ENCODE measurements at places on chromosomes 6 and 20.

DNA sequence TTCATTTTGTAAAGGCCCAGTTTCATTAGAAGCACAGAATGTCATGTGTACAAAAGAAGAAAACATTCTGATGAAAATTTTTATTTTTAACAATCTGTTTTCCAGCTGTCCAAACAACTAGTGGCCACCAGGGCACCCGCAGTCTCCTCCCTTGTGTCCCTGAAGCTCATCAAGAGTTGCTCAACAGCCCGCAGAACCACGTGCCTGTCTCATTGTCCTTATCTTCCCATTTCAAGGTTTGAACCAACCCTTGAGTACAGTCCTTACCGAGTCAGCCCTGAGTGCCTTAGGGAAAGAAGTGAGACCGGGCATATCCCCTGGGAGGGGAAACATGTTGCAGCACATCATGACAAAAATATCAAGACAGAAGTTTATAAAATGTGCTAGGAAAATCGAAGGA, 15.9 kb upstream of the ZNF133 start:
- no peak for DNase-seq

DNA sequence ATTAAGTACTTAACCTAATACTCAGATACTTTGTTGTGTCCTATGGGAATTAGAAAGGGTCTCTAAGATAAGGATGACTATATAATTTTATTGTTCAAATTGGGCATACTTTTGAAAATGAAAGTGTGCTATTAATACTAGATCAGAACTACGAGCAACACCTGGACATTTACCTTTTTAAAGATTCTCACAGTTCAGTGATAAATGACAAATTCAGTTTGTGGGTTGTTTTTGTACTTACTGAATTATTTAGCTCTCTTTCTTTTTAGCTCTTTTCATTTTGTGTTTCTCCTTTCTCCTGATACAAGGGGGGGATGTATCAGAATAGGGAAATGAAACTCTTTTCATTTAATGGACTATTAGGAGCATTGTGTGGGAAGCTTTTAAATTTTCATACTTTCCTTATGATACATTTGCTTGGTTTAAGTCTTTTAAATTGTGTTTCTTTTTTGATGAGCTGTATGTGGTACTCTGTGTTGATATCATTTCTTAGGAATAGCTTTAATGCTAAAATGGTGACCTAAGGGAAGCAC, 47.5 kb downstream of the PHF3 start:
- DNase-seq: no peak

- no peak for DNase-seq
Observed at GRCh38 chr6:107917451-107918375, 40.3 kb downstream of the SEC63 start.

DNA sequence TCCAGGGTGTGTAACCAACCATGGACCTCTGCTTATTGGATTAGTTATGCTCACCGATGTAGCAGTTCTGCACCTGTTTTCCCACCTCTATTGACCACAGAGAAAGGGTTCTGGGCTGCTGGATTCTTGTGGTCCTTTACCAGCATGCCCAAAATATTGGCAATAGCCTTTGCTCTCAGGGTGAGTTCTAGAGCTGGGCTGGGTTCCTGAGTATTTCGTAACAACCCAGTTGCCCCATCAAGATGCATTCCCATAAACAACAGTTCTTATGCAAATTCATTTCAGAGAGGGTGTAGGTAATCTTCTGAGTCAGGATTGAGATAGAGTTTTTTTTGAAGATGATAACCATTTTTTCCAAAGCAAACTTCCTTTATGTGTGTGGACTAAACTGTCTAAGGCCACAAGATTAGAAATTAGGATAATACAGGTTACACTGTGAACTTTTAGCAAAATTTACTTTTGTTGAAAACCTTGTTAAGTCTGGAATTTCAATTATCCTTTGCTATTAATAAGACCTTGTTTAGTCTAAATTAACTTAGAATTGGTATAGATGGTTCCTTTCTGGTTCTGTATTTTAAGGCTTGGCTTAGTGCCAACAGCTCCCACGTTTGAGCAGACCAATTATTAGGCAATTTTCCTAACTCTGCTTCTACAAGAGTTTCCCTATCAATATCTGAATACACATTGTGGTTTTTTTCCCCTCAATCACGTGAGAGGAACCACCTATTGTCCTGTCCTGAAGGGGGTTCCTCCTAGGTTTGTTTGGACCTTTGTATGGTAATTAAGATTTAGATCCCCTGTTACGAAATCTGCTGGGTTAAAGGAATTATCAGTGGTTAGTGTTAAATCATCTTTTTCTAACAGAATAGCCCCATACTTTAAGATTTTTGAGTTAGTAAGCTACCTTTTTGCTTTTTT, 46.1 kb downstream of the TBX18 start:
- DNase-seq: no peak

GRCh38 chr6:100194535-100194934, 200.5 kb upstream of the MCHR2 start:
- no peak for DNase-seq

- no peak for DNase-seq
Observed at GRCh38 chr6:119637768-119638167, 288.2 kb upstream of the MAN1A1 start.

GRCh38 chr6:51711876-51712275, 375.5 kb downstream of the PKHD1 start:
- no peak for DNase-seq

GRCh38 chr6:3915076-3915791, 66.1 kb downstream of the FAM50B start:
- DNase-seq: no peak

DNA sequence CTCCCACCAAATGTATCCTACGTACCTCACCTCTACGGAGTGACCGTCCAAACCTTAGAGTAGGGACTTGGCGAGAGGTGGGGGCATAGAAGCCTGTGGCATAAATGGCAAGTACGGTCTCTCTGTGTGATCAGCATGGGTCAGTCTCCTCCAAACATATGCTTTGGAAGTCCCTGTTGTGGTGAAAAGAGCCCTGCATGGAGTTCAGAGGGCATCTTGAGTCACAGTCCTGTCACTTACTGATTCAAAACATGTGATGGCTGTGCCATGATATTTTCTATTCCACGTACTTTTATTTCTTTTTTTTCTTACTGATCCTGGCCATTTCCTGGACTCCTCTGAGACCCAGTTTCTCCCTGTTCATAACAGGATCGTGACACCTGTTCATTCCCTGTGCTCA, 67.5 kb upstream of the CEP85L start:
- DNase-seq: no peak

DNA sequence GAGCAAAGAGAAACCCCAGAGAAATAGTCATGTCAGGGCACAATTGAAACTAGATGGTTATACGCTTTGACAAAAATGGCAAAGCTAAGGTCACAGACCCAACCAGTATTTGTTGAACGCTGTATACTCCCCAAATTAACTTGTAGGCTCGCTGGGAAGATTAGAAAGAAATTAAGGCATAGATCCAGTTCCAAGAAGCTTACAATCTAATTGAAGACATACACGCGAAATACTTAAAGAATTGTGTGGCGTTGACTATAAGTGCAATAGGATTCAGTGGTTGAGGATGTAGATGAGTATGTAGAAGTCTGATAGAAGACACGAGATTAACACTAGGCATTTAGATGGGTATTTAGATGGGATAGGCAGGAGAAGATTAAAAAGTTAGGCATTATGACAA, 525 bp downstream of the FAM229B start:
- DNase-seq: no peak

DNA sequence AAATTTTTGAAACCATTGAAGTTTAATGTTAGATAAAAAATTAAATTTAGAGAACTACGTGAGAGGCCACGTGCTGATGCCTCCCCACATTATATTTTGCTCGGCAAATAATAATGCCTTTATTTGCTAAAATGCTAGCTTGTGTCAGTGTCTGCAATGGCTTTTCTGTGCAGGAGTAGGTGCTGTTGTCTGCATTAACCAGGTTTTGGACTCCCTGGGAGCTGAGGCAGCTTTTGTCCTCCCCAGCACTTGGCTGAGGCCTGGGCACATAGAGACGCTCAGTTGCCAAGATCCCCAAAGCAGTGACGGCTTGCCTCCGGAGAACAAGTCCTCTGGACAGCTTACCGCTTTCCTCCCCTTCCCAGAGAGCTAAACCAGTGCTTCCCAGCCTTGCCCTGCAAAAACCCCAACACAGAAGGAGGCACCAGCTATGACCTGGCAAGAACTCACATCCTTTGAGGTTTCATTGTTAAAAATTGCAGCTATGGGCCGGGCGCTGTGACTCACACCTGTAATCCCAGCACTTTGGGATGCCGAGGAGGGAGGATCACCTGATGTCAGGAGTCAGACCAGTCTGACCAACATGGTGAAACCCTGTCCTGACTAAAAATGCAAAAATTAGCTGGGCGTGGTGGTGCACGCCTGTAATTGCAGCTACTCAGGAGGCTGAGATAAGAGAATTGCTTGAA, 59.9 kb downstream of the KAT14 start:
- no peak for DNase-seq

- DNase-seq: no peak
Observed at GRCh38 chr6:35426074-35426473, 26.1 kb upstream of the FANCE start.

- no peak for DNase-seq
Observed at GRCh38 chr6:141248021-141248799, 884.5 kb upstream of the GJE1 start.

GRCh38 chr20:48604426-48604825, 223.4 kb downstream of the PREX1 start:
- no peak for DNase-seq

DNA sequence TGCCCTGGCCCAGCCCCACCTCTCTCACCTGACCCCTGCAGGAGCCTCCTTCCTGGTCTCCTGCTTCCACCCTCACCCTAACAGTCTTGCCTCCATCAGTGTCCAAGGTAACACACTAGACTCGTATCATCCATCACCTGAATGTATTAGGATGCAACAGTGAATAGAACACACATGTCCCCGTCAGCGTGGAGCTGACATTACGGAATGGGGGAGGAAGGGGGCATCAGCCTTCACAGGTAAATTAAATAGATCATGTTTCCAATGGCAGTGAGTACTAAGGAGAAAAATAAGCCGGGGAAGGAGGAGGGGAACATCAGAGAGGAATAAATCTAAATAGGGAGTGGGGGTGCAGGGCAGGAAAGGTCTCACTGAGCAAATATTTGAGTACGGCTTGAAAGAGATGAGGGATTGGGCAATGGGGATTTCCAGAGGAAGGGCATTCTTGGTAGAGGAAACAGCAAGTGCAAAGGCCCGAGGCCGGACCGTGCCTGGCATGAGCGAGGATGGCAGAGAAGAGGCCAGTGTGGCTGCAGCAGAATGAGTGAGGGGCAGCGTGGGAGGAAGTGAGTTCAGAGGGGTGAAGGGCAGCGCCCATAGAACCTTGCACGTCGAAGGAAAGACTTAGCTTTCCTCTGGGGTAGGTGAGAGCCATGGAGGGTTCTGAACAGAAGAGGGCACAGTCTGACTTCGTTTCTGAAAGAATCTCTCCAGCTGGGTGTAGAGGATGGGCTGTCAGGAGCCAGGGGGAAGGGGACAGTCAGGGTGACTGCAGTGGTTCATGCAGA, 110.1 kb upstream of the PTPN1 start:
- DNase-seq: no peak
